ENCODE measurements at places on chromosomes 5 and 9.

GRCh38 chr9:71980266-71981190 is 69.1 kb downstream of the C9orf85 start:
- DNase-seq, result no peak

- no peak for DNase-seq
Measured at GRCh38 chr5:179294131-179294780, 51.0 kb downstream of the ADAMTS2 start.

DNA sequence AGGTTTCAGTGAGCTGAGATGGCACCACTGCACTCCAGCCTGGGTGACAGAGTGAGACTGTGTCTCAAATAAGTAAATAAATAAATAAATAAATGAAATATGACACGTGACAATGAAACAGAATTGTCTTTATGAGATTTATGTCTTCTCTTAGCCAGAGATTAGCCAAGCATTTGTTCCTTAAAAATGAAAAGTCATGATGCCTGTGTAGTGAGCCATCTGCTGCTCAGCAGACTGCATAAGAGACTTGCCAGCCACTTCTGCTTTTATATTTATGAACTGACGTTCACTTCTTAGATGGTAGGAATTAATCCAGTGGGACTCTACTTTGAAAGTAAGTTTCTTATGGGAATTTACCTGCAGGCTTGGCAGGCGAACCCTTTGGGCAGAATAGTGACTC is 227.4 kb downstream of the NR3C1 start:
- DNase-seq, result no peak

DNA sequence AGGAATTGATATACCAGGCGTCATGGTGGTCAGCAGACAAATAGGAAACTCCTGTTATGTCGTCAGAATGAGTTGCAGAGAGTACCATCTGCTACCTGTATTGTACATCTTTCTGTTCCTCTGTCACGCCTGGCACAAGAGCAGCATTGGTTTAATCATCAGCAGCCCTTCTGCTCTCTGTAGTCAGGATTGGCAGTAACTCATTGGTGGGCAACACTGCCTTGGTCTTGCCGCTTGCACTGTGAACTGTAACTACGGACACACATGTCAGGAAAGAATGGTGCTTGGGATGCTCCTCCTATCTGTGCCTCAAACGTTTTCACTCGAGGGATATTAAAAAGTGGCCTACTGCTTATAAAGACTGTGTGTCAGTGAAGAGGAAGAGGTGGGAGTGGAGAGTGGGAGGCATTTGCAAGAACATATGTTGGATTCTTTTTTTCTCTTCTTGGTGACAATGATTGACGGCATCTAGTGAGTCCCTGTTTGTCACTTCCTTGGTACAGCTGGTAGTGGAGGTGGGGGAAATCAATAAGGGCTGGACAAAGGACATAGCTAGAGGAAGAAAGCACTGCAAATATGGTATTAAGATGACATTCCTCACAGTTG is 76.6 kb downstream of the F2RL2 start:
- no peak for DNase-seq

GRCh38 chr9:95366731-95367325 is 49.3 kb upstream of the FANCC start:
- DNase-seq, result peak; percentile 6

- DNase-seq, result no peak
Measured at GRCh38 chr5:5886812-5887486, 464.5 kb downstream of the ICE1 start.

DNA sequence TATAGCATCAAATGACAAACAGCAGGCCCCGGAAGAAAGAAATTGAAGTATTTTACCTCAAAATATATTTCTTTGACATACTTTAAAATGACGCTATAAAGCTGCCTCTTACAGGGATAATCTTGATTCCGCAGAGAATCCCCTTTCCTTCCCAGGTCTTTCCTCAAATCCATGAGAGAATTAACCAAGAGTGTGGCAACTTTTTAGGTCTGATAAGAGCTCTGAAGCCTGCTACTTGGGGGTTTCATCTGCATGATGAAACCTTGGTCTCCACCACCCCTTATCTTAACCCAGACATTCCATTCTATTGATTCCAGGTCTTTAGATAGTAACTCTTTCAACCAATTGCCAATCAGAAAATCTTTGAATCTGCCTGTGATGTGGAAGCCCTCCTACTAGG is 173.8 kb downstream of the CEMIP2 start:
- no peak for DNase-seq
